A549 treated with RU486 at 1 μM for 4 hours (cell line): ENCODE measurements at places on chromosomes 7 and 10. TPM values are rescaled to one million over a fixed set of nuclear protein-coding genes. Genes with fewer than 3 reads are reported as not detected.

Gene VSTM2A
- total RNA-seq: not detected in 5 replicates

Gene NUDCD3
- total RNA-seq: 46.4 to 55.1 TPM (median 50.4 TPM) in 5 replicates

Gene DLX5
- not detected in 5 replicates for total RNA-seq

Gene HECW1
- total RNA-seq: 10.9 to 14.6 TPM (median 13.4 TPM) in 5 replicates

Gene EPDR1
- total RNA-seq: 58.4 to 84.3 TPM (median 80.8 TPM) in 5 replicates

Gene SLIT1
- 0.02 to 0.23 TPM (median 0.06 TPM) in 4 of 5 replicates, not detected in the other for total RNA-seq

Gene SPDYE2
- total RNA-seq: not detected in 5 replicates

Gene CNPY1
- not detected in 5 replicates for total RNA-seq
